Activated T-cell treated with anti-CD3 and anti-CD28 coated beads, Interleukin-2, amount 50 U/mL, for 24 hours (primary cell): ENCODE measurements at places on chromosomes 1 and 21.

DNA sequence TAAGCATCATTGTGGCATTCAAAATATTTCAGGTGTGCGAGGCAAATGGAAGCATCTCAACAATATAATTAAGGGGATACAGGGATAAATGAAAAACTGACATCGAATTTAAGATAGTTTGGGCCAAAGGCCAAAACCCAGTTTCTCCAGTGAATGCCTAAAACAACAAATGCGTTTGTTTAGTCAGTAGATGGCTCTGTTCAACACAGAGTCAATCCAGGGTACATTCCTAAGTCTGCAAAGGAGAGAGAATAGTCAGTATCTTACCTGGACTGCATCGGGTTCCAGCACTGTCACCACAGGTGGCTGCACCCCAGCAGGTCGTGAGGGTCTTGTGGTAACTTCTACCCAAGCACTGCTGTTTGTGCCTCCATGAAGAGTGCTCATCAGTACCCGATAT, 321.1 kb downstream of the KCTD3 start:
- DNase-seq, result no peak

DNA sequence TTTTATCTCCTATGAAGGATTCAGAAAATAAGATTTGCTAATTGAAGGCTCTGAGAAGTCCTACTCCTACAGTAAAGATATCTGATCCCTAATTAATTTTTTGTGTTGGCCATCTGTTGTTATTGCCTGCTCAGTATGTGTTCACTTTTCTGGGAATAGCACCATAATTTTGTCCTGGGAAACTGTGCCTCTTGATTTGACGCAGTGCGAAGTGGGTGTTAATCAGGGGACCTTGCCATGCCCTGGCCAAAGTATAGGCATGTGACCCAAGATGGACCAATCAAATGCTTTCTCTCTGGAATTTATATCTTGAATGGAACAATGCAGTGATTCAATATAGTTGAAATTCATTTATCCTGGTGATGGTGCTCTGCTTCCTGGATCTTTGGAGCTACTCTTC, 30.4 kb upstream of the GNG12 start:
- no peak for DNase-seq

- no peak for DNase-seq
These were observed 19.6 kb downstream of the CA6 start for GRCh38 chr1:8965121-8965820.

GRCh38 chr1:26121854-26122773, 10.5 kb downstream of the PDIK1L start:
- no peak for DNase-seq

DNA sequence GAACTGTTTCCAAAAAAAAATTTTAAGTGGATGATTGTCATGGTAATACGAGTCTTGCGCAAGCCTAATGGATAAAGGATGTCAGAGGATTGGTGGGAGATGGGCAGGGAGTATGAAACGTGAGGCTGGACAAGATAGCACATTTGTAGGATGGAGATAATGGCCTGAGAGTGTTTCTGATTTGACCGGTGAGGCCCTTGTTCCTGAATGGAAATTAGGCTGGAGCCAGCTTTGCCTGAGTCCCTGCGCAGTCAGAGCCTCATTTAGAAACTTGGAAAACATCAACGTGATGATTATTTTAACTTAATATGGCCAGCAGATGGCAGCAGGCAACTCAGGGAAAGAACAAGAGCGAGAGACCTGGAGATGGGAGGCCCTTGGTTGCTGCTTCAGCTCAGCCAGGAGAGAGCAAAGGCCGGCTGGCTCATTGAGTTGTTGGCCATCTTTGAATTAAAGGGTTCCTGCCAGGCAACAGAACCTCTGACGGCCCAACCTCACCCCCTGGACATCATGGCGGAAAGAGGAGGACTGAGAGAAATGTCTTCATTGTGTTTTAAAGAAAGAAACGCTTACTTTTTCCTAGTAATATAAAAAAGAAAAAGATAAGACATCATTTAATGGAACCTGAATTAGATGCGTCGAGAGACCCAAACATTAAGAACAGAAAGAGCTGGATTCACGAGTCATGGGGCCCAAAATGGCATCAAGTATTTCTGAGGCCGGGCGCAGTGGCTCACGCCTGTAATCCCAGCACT, 80.3 kb downstream of the SELENOF start:
- DNase-seq, result peak; percentile 55

DNA sequence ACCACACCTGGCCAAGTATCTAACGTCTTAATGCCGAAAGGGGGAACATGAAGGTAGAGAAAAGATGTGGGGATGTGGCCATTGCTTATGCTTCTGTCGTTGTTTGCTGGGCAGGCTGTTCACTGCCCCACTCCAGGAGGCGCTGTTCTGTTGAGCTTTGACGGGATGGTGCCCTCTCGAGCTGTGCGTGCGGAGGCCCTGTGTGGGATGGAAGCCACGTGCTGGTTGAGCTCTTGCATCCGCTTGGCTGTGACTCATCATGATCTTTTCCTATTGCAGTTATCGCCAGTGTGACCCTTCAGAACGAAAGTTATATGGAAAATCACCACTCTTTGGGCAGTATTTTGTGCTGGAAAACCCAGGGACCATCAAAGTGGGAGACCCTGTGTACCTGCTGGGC, 26.3 kb downstream of the MTARC1 start:
- DNase-seq, result no peak

DNA sequence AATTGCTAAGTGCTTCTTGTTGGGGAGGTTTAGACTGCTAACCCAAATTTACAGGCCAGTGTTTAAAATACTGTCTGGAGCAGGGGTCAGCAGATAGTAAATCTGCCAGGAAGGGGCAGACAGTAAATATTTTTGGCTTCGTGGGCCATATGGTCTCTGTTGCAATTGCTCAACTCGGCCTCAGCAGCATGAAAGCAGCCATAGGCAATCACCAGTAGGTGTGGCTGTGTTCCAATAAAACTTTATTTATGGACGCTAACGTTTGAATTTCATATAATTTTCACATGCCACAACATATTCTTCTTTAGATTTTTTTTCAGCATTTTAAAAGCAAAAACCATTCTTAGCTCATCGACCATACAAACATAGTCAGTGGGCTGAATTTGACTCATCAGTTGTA, 172.7 kb downstream of the BRINP2 start:
- no peak for DNase-seq

DNA sequence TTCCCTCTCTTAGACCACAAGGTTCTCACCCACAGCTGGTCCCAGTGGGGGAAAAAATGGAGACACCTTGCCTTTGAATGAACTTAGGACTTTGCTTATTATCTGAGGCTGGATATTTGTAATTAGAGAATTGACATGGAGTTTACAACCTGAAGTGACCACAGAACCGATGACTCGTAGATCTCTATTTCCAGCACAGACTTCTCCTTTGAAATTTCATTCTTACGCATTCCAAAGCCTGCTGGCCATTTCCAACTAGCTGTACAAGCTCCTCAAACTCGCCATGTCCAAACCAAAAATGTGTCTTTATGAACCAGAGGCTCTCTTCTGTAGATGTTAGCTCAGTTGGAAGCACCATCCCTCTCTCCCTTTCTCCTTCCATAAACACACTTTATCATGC, 12.0 kb downstream of the RAB7B start:
- no peak for DNase-seq

GRCh38 chr1:226700861-226701260, 38.2 kb downstream of the ITPKB start:
- no peak for DNase-seq

DNA sequence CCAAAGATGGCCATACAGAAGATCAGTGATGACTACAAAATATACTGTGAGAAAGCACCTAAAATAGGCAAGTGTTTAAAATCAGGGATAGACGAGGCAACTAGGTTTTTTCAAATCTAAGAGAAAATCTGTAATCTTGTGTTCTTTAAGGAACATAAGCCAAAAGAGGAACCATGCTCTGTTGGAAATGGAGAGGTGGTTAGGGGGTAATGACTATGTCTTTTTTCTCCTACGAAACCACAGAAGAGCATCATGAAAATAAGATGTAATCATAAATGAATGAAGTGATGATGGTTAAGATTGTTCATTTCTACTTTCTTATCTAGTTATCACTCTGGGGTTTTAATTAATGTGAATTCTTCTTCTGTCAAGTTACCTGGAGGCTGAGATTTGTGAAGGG, 43.1 kb downstream of the RGSL1 start:
- DNase-seq, result no peak

GRCh38 chr1:48869116-48869893, 92.6 kb upstream of the BEND5 start:
- DNase-seq, result no peak

- DNase-seq, result no peak
These were observed 470 bp downstream of the TNR start for GRCh38 chr1:175742790-175743459.

- no peak for DNase-seq
These were observed 84.0 kb downstream of the RAVER2 start for GRCh38 chr1:64828829-64829228.

GRCh38 chr1:181947441-181947840, 114.1 kb downstream of the ZNF648 start:
- no peak for DNase-seq

GRCh38 chr1:54481201-54481884, 66.7 kb upstream of the ACOT11 start:
- no peak for DNase-seq

- no peak for DNase-seq
These were observed 8.9 kb upstream of the KCNN3 start for GRCh38 chr1:154879038-154879421.

DNA sequence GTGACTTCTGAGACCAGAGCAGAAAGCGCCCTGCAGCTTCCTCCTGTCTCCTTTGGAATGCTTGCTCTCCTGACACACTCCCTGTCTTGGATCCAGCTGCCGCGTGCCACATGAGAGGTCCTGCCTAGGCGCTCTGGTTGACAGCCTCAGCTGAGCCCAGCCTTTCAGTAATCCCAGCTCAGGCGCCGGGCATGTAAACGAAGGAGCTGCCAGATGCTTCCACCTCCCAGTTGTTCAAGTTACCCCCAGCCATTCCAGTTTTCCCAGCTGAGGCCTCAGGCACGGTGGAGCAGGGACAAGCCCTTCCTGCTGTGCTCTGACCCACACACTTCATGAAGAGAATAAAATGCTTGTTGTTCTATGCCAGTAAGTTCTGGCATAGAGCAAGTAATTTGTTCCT, 14.3 kb upstream of the CD34 start:
- DNase-seq, result no peak

- no peak for DNase-seq
These were observed 5.6 kb downstream of the SLC5A9 start for GRCh38 chr1:48228156-48228555.

DNA sequence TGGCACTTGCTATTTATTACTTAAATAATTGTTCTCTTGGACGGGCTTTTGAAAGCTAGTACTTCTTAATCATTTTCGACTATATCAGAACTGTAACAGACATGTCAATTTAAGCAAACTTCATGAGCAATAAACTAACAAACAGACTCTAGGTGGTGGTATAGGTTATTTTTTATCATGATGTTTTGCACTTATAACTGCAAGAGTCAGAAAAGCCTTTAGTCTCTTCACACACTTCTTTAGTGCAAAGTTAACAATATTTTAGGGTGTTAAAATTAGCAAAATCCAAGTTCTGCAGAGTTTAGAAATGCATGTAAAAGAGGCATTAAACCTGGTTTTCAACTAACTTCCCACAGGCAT, 2.2 kb downstream of the NRIP1 start:
- no peak for DNase-seq

- DNase-seq, result no peak
These were observed 50.5 kb downstream of the DNAJC6 start for GRCh38 chr1:65359888-65360287.

GRCh38 chr1:228030451-228031201, 23.8 kb downstream of the WNT3A start:
- DNase-seq, result peak; percentile 18

DNA sequence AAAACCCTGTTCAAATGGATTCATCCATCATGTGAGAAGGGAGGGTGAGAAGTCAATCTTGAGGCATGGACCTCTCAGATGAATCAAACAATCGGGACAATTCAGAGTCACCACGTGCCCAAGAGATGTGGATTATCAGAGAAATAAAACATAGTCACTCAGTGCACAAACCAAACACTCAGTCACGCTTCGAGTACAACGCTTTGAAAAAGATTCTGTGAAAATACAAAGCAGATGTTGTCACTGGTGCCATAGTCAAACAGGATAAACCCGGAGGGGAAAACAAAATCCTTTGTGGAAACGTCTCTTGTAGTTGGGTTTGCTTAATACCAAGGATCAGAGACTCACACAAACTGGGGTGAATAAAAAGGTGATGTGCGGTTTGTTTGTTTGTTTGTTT, 188.4 kb downstream of the RRAGC start:
- no peak for DNase-seq

DNA sequence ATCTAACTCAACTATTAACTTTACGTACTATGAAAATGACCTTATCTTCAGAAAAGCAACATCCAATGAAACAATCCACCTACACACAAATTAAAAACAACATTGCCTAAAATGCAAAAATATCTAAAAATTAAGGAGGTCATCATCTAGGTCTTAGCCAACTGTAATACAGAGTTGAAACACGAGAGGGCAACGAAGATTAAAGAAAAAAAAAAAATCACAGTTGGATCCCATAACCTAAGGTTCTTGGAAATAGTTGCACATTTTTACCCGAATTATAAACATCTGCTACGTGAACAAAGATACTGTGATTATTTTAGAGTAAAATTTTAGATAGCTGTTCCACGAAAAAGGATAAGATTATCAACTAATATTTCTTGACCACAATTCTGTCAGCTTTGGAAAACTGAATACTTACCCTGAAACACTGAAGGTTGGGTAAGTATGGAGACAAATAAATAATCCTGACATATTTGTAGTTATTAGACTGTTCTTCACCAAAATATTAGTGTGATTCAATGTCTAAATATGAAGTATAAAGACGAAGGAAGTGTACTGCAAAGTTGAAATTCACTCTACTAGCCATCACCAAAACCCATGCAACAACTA, 88.0 kb upstream of the AK4 start:
- no peak for DNase-seq

GRCh38 chr1:1132042-1132950, 16.4 kb upstream of the C1orf159 start:
- DNase-seq, result no peak

DNA sequence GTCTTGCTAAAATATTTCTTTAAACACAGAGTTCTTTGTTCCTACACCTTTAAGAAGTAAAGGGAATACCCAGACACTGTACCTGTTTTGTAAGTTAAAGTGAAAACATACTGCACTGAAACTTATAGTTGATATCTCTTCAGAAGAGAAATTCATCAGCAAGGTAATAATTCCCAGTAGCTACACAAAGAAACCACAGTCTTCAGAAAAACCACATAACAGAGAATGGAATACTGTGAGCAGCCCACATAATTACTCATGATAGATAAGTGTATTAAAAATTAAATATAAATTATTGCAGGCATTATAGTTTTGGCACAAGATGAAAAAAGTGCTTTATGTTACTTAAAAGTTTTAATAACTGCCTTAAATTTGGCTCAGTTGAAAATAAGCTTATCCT, 276.6 kb downstream of the SETD4 start:
- no peak for DNase-seq
